ENCODE measurements at places on chromosomes 2 and 18. TPM values are rescaled to one million over a fixed set of nuclear protein-coding genes. Genes with fewer than 3 reads are reported as not detected.
A peak's percentile ranks its signal among the peaks of the same experiment; 100 is the strongest.

The PLB1 gene
- 0.74 TPM for polyA plus RNA-seq

DNA sequence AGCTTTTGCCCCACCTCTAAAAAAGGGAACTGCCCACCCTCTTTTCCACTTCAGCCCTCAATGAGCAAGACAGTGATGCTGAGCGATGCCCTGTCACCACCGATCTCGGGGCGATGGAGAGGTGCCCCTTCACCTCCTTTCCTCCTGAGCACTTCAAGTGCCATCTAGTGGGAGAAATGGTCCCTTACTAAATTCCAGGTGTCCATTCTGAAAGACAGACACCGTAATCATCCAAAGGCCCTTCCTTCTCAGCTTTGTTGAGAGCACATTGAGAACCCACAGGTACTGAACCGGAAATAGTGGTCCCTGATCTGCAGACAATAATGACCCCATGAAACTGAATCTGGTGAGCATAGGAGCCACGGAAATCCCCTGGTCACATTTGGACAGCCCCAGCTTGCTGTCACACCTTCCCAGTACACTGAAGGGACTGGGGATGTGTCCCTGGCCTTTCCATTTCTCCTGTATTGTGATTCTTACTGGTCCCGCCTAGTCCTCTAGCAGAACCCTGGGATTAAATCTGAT is 38.5 kb downstream of the KCTD18 start:
- no peak for DNase-seq

DNA sequence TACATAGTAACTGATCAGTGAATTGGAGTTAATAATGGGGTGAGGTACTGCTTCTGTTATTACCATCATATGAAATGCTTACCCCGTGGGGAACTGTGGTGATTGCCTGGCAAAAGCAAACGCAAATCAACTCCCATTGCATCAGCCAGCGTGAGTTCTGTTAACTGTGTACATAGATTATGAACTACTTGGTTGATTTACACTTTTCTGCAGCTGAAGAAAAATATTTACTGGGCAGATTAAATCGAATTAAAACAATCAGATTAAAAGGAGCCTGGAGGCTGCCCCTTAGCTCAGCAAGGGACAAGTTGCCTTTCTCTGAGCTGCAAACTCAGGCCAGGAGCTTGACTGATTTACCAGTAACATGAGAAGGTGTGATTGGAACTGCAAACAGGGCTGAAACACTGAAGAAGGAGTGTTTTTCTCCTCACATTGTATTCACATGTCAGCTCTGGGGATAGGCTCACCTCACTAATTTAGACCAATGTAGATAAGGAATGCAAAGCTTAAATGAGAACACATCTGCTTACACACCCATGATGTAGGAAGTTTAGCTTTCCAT is 220.1 kb downstream of the OSR1 start:
- no peak for DNase-seq

- peak; percentile 73 for DNase-seq
Measured at GRCh38 chr18:74459889-74460288, 2.8 kb upstream of the DIPK1C start.
